Kidney (tissue), 22 donors: ENCODE measurements at places on chromosomes 1 and 21.

- DNase-seq, result no peak
- no peaks in the 10 kb centered on the region for H3K27me3 ChIP-seq
- H3K27ac ChIP-seq, result no peak overlapping the region
- H3K4me1 ChIP-seq, result no peaks in the 10 kb centered on the region
- no peak overlapping the region for H3K4me3 ChIP-seq
Observed at GRCh38 chr1:118898712-118899111, 89.4 kb downstream of the TBX15 start.

DNA sequence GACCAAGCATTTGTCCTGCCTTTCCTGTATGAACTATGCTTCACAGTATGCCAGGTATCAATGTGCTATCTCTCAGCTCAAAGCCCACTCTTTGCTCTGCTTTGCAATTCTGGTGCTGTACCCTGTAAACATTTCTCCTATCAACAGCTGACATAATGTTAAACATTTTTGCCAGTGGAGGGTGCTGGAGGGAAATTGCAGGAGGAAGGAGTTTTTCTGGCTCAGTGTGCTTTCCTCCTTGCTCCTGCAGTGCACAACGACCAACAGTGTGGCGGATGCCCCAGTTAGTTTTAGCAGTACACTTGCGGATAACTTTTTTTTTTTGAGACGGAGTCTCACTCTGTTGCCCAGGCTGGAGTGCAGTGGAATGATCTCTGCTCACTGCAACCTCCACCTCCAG lies 67.1 kb upstream of the PTGFRN start:
- H3K4me3 ChIP-seq, result no peak overlapping the region
- peak; percentile 49 for DNase-seq
- H3K27ac ChIP-seq, result no peak overlapping the region

DNA sequence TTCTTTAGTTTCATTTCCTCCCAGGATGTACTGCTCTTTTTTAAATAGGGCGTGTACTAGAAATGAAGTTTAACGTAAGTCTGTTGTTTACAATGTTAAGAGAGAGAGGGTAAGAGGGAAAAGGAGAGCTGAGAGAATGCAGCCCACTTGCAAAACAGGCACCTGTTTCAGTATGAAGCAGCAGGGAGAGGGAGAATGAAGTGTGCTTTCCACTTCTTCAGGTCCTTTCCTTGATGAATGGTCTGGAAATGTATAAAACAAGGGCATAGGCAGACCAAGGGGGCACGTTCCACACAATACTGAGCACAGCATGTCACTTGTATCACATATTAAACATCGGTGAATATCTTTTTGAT lies 2.0 kb downstream of the KCNA3 start:
- H3K36me3 ChIP-seq, result no peaks in the 10 kb centered on the region
- H3K4me3 ChIP-seq, result peak overlapping the region; percentile 38
- H3K27me3 ChIP-seq, result peaks cover 37% of the 10 kb centered on the region
- no peak for DNase-seq

DNA sequence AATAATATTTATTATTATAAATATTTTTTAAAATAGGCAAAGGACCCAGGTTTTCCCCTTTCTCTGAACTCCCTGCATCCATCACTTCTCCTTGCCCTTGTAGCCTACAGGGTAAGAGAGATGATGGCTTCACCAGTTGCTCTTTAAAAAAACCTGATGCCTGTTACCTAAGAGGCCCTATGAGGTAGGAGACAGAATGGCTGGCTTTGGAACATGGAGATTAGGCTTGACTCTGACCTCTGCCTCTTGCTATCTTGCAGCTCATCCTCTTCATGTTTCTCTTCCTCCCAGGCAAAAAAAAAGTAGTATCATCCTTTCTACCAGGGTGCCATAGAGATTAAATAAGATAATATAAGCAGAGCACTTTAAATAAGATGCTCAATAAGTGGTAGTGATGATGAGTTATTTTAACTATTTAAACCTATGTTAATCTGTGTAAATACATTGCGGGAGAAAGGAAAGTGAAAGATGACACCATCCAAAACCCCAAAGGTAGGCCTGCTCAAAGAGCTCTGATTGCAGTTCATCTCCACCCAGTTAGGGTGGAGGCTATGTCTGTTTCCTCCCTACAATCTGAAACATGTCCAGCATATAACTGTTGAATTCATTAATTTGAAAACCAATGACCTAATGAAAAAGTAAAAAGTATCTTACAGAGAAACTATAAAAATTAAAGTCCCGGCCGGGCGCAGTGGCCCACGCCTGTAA lies 51.8 kb downstream of the RGS2 start:
- no peak overlapping the region for H3K27ac ChIP-seq
- no peak overlapping the region for H3K4me3 ChIP-seq
- H3K27me3 ChIP-seq, result no peaks in the 10 kb centered on the region
- H3K36me3 ChIP-seq, result no peaks in the 10 kb centered on the region

DNA sequence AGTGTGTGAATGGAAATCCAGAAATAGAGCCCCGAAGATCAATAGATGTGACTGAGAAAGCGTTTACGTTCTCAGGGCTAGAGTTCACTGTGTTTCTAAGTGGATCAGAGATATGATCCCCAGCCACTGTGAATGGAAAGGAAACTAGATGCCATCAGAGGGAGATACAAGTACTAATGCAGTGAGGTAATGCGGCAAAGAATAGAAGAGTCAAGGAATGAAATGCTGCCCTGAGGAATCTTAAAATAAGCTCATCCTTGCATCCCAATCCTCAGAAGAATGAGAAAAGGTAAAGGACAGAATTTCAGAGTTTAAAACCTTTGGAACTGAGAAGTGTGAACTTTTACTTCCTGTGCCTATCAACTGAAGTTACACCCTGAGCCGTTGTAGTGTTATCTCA lies 165.5 kb upstream of the ESRRG start:
- no peak overlapping the region for H3K4me3 ChIP-seq
- H3K27ac ChIP-seq, result no peak overlapping the region
- H3K4me1 ChIP-seq, result peaks cover 5% of the 10 kb centered on the region
- H3K27me3 ChIP-seq, result no peaks in the 10 kb centered on the region
